Stimulated activated CD4-positive, alpha-beta T cell treated with anti-CD3 and anti-CD28 coated beads, Interleukin-4, amount 100 ng/mL, for 48 hours (primary cell): ENCODE measurements at places on chromosomes 5 and 9.

DNA sequence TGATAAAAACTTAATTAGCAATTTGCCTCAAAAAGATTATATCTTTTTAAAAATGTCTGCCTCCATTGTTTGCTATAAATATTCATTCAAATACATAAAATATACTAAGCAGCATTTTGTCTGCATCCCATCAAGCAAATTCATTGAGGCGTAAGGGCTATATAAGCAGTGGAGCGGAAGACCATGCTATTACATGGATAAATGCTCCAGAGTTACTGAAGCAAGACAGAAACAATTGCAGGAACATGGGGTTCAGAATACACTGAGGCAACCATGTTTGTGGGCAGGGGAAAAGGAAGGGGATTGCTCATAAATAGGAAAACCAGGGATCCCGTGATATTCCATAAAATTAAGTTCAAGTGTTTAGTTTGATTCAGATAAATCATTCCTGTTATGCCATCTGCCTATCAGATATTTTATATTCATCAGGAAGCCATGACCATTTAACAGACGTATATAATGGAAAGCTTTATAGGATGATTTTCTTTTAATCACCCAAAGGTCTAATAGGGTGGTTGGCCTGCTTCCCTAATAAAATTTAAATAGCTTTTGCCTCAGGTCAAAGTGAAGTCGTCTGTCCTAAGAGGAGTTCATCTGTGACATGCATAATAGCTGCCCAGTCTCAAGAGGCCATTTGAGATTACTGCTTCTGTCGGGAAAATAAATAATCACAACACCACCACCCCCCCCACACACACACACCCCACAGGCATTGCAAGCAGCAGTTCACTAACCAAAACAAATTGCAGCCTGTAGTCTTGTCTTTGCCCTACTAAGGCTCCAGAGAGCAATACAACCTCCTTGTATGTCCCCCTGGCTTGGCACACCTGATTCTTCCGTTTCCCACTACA is 105.2 kb downstream of the RASEF start:
- DNase-seq: no peak

GRCh38 chr9:38417003-38417945 is 7.0 kb downstream of the IGFBPL1 start:
- peak; percentile 40 for DNase-seq

DNA sequence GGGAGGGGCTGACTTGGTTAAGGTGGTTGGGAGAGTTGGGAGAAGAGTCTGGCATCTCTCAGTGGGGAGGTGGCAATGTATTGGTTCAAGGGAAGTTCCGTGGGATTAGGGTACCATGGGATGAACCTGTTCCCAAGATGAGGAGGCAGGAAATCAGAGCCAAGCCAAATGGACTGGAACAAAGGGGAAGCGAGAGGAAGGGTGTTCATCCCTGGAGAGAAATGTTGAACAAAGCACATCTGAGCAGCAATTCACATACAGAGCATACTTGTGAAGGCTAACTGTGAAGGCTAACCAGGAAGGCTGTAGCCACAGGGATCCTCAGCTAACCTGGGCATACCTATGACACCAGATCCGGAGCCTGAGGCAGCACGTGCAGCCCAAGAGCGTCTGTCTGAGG is 214.0 kb downstream of the MCTP1 start:
- DNase-seq: no peak

DNA sequence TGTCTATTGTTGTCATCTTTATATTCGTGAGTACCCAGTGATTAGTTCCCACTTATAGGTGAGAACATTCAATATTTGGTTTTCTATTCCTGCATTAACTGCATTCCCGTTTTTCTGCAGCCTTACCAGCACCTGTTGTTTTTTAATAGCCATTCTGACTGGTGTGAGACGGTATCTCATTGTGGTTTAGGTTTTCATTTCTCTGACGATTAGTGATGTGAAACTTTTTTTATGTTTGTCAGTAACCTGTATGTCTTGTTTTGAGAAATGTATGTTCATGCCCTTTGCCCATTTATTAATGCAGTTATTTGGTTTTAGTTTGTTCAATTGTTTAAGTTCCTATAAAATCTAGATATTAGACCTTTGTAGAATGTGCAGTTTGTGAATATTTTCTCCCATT is 546.0 kb upstream of the RORB start:
- no peak for DNase-seq

- no peak for DNase-seq
Observed at GRCh38 chr5:137488516-137488915, 10.6 kb downstream of the SPOCK1 start.

- DNase-seq: no peak
Observed at GRCh38 chr5:14036947-14037346, 92.5 kb upstream of the DNAH5 start.

GRCh38 chr9:76737154-76737902 is 26.9 kb upstream of the PCA3 start:
- DNase-seq: no peak

- peak; percentile 16 for DNase-seq
Observed at GRCh38 chr5:79561525-79561893, 47.6 kb upstream of the HOMER1 start.
